ENCODE measurements at places on chromosomes 2 and 18.
A peak's percentile ranks its signal among the peaks of the same experiment; 100 is the strongest.

DNA sequence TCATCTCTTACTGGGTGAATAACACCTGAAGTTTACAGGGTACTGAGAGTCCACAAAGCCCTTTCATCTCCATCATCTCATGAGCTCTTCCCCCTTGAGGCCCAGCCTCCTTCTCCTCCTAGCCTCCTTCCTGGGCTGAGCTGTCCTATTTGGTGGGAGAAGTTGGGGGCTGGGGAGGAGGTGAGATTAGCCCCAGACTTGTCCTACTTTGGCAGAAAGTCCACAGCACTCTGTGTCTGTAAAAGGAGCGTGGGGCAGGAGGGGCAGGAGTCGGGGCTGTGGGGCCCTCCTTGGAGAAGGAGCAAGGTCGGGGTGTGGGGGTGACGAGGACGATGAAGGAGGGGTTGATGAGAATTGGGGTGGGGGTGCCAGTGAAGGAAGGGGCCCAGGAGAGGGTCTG lies 10.0 kb upstream of the DES start:
- DNase-seq, result no peak

DNA sequence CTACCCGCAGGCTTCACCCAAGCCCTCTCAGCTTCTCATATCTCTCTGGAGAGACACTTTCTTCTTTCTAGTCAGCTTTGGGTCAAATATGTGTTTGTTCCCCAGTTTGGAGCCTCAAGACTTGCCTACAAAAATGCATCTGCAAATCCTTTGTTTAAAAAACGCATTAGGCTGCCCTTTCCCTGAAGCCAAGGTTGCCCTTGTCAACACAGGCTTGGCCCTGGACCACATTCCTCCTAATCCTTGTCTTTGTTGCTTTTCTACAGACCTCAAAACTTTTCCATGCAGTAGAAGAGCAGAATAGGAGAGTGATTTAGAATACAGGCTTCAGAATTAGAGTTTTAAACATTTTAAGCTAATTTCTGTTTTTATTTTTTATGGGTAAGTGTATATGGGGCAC lies 307.8 kb downstream of the NAPG start:
- no peak for DNase-seq

DNA sequence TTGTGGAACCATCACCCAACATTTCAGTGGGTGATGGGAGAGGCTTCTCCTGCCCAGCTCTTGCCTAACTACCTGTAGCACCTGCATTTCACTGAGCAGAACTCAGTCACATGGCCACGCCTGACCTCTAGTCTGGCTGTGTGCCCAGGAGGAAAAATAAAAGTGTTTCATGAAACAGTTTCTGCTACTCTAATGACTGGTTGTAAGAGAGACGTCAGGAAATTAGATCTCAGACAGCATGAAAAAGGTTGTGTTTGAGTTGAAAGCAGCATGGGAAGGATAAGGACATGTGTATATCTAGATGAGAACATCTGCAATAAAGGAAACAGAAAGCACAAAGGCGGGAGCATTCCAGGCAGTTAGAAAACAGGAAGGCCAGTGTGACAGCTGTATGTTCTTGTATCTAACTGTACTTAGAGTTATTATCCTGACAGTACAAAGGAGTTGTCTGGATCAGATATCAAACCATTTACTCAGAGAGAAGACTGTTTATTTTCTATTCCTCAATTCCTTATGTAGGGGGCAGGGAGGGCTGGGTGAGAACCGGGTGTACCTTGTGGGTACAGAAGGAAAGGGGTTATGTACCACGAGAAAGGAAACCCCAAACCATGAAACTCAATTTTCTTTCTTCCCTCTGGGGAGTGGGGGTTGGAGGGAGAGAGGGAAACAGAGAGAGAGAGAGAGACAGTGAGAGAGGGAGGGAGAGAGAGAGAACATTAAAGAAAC lies 307.4 kb upstream of the VWC2L start:
- no peak for DNase-seq

DNA sequence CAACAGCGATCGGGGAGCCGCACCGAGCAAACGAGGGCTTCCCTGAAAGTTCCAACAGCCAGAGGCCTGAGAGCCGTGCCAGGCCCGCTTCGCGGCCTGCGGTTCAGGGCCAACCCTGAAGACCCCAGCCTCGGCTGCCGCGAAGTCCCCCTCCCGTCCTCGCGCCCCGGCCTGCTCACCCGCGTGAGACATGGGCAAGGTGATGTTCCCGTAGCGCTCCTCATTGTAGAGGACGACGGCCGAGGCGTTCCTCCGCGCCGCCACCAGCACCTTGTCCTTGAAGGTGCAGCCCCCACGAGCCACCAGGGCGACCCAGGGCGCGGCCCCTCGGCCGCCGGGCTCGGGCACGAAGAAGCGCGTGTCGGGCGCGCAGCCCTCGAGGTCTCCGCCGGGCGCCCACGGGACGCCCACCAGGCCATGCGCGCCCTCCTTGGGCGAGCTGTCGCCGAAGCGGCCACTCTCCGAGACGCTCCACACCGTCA lies 510 bp downstream of the RNF149 start:
- DNase-seq, result no peak

GRCh38 chr2:148103946-148104345 lies 83.1 kb downstream of the MBD5 start:
- DNase-seq, result no peak

- DNase-seq, result no peak
Observed at GRCh38 chr2:196954001-196954400, 27.5 kb upstream of the PGAP1 start.

DNA sequence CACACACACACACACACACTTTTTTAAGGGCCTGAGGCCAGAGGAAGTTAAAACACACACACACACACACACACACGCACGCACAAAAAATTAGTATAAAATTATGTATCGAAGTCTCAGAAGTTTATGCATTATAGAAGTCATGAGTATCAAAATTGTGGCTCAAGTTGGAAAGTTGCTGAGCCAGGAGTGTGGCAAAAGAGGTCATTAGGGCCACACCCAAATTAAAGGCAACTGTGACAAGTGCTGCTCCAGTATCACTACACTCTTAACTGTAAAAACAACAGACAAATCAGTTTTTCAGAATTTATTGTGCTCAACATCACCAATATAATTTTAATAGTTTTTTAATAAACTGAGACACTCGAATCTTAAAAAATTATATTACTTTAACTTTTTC lies 36.9 kb downstream of the YWHAQ start:
- no peak for DNase-seq

DNA sequence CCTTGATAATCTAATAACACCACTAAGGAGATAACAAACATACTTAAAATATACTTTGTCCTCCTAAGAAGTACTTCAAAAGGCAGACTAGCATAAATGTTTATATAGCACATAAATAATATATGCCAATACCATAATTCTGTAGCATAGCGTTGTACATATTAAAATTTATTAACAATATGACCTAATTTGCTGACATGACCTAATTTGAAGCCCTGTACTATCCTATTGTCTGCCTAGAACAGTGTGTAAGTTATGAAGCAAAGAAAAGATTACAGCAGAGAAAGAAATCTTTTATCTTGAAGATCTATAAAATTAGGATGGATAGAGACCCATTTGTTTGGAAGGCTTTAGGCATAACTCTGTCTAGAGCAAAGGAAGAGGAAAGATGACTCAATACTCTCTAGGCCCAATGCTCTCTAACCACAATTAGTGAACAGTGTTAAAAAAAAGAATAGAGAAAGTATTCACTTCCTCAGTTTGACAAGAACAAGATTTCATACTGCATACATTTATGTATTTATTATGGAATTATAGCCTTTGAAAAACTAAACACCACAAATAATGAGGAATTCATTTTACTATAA lies 231.3 kb downstream of the ZRANB3 start:
- DNase-seq, result no peak

- no peak for DNase-seq
Observed at GRCh38 chr2:173151671-173152401, 76.2 kb downstream of the MAP3K20 start.

DNA sequence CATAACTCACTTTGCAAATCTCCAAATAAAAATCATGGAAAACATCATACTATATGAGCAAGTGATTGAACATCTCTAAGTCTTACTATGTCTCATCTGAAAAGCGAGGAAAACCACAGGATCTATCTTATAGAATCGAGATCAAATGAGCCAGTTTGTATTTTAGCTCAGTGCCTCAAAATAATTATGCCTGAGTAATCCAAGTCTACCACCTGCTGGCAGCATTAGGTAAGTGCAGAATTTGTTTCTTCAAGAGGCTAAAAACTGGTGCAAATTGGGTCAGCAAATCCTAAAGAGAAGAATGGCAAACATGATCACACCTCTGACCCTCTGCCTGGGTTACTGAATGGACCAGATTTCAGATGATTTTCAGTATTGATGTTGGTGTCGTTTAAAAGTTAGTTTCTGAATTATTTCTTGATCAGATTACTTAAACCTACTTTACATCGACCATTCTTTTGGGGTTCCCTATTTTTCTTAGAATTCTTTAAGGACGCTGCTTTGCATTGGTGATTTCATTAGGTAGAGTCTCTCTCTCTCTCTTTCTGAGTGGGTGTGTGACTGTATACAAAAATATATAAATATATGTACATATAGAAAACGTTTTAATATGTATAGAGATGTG lies 12.7 kb upstream of the FHOD3 start:
- DNase-seq, result peak; percentile 29

DNA sequence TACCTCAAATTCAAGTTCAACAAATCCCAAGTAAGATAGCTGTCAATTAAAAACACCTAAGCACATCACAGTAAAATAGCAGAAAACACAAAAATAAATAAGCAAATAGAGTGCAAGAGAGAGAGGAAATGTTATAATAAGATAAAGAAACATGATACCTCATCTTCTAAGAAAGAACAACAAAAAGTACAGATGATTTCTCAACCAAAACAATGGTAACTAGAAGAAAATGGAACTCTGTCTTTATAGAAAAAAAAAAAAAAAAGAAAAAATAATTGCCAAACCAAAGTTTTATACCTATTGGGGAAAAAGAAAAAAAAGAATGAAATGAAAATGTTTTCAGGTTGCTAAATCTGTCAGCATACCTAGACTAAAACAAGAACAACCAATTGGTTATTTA lies 1253.5 kb upstream of the CDH2 start:
- DNase-seq, result no peak

DNA sequence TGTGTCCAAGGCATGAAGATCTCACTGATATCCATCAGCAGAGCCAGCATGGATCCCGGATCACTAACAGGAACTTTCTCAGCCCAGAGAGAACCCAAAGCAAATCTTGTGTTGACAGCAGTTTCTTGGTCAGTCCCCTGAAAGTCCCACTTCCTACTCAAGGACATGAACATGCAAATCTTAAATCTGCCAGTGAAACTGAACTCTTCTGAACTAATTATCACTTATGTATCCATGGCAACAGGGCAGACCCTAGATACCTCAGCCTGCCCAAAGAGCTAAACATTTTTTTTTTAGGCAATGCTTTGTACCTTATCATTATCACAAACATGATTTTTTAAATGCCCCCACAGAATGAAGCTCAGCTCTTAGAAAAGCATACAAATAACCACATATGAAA lies 127.8 kb upstream of the DDX18 start:
- DNase-seq, result peak; percentile 5

DNA sequence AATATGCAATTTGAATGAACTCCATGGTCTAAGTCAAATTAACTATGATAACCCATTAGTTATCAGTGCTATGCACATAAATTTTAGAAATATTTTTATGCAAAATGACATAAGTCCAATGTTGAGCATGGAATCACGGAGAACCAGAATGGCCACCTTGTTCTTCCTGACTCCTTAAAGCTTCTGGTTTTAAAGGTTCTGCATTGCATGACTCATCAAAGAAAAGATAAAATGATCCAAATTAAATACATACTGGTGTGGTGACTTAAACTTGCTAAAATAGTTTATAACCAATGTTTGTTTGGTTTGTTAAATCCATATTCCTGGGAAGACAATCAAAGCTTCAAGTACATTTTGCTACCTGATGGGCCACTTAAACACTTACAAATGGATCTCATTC lies 1146.9 kb upstream of the NRXN1 start:
- DNase-seq, result no peak

DNA sequence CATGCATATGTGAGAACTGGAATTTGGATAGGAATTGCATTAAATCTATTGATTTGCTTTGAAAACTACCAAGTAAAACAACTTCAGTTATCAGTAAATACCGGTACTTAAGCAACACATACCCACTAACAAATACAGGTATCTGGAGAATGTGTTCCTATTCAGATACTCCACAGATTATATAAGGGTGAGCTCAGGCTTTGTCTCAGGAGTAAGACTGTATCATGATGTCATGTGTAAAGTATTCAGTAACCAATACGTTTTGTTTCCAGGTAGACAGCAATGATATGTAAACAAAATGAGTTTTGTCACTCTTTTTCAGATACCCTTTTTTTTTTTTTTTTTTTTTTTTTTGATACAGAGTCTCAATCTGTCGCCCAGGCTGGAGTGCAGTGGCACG lies 74.8 kb downstream of the DSC3 start:
- DNase-seq, result no peak

DNA sequence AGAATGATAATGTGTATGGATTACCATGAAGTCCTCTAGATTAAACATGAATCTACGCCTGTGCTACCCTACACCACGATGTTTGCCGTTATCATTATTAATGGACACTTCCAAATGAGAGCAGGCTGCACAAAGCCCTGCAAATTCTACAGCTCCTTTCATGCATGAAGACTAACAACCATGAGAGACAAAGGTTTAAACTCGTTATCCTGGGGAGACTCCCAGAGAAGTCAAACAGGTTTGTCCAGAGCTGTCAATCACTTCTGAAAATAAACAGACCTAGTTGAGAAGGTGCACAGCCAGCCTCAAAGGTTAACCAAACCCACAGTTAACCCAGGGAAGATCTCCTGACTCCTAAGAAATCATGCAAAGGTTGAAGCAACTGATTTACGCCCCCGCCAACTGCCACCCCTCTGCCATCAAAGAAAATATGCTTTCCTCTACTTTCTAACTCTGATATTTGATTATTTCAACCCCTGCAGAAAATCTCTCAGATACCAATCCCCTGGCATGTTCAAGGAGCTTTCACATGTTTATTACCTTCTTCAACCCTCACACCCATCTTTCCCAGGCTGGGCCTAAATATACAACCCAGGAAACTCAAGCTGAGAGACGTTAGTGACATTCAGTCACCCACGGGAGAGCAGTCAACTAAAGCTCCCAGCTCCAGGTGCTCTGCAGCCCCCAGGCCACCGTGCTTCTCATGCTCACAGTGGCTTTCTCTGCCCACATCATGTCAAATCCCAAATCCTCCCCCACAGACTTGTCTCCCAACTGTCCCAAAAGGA lies 35.9 kb downstream of the MYO5B start:
- no peak for DNase-seq

All from GM19239 (cell line).